ENCODE measurements at places on chromosomes 4 and X. TPM values are rescaled to one million over a fixed set of nuclear protein-coding genes. Genes with fewer than 3 reads are reported as not detected.

DNA sequence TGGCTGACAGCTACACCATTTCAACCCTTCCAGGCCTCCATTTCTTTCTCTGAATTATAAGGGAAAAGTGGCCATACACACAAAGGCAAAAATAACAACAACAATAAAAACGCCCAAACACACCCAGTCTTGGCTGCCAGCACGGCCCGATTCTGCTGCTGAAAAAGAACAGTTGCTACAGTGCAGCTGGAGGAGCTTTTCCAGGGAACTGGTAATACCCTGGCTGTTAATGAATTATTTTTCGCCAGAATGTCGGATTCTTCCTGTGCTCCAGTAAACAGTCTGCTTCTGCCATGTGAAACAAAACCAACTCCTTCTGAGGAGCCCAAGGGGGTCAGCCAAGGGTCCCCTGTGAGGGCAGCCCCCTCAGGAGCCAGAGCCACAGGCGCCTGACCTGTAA, 6.6 kb downstream of the RAI2 start:
- DNase-seq = no peak

USP17L19 gene
- not detected for total RNA-seq

DNA sequence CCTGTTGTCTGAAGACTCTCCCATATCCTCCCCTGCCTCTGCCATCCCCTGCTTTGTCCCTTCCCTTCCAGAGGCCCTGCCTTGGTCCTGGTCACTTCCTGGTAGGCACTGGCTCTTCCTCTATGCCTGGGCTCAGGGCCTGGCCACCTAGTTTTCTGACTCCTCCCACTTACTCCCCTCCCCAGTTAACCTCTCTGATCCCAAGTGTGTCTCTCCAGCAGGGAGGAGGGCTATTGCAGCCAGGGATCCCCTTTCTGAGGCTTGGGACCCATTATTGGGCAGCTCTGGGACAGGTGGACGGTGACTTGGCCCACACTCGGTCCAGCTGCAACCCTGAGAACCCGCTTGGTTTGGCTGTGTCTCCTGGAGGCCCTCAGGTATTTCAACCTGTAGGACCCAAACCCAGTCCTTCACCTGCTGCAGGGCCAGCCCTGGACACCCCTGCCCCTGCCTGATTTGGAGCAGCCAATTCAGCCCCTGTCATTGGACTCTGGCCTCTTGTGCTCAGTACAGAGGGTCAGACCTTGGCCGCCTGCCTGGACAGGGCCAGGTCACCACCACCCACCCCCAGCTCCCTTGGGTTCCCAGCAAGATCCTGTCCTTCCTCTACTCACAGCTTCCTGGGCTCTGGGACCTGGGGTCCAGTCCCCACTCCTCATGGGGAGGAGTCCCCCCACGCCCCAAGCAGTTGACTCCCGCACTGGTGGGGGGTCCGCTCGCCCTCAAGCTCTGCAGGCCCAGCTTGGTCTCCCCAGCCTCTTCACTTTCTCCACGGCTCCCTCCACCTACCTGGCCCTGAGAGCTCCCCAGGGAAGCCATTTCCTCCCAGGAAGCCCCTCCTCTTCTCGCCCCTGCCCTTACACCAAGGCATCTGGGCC, 1.1 kb upstream of the SH3BP2 start:
- DNase-seq = no peak

CDKL5 gene
- 2.1 TPM for total RNA-seq

DNA sequence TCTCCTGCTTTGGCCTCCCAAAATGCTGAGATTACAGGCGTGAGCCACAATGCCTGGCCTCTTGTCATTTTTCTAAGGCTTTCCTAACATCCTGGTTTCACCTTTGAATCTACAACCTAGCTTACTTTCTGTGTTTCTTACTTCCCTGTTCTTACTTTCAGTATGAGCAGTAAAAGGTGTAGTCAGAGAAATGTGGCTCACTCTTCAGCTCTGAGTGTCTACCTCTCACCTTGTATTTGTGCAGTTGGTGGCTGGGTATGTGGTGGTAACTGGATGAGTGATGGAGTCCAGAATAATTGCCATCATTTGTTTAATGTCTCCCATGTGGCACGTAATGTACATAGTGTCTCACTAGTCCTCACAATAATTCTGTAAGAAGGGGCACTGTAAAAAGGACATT, 19.1 kb upstream of the CXCL11 start:
- DNase-seq = no peak

- no peak for DNase-seq
These were observed 74.4 kb upstream of the IRF2 start for GRCh38 chr4:184548648-184549341.

- no peak for DNase-seq
These were observed 2.4 kb downstream of the MYOZ2 start for GRCh38 chr4:119138046-119138445.

TEC gene
- total RNA-seq = 0.24 TPM

Measured in Daoy (cell line).